ENCODE measurements at places on chromosomes 6 and 20.
A peak's percentile ranks its signal among the peaks of the same experiment; 100 is the strongest.

DNA sequence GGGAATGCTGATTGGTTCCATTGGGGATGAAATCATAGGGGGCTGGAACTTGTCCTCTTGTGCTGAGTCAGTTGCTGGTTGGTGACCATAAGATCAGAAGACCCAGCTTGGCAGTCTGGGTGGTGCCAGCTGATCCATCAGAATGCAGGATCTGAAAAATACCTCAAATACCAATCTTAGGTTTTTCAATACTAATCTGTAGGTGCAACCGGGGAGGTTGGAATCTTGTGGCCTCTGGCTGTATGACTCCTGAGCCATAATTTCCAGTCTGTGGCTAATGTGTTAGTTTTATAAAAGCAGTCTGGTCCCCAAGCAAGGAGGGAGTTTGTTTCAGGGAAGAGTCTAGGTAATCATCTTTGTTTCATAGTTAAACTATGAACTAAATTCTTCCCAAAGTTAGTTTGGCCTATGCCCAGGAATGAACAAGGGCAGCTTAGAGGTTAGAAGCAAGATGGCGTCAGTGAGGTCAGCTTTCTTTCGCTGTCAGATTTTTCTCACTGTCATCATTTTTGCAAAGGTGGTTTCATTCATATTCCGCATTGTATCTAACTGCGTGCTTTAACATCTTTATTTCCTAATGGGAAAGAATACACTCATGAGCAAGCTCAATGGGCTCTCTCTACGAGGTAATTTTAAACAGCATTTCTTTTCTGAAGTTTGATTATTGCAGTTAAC is 2.0 kb downstream of the ARMH2 start:
- DNase-seq = no peak

GRCh38 chr6:20673458-20673857 is 139.2 kb downstream of the CDKAL1 start:
- DNase-seq = no peak

DNA sequence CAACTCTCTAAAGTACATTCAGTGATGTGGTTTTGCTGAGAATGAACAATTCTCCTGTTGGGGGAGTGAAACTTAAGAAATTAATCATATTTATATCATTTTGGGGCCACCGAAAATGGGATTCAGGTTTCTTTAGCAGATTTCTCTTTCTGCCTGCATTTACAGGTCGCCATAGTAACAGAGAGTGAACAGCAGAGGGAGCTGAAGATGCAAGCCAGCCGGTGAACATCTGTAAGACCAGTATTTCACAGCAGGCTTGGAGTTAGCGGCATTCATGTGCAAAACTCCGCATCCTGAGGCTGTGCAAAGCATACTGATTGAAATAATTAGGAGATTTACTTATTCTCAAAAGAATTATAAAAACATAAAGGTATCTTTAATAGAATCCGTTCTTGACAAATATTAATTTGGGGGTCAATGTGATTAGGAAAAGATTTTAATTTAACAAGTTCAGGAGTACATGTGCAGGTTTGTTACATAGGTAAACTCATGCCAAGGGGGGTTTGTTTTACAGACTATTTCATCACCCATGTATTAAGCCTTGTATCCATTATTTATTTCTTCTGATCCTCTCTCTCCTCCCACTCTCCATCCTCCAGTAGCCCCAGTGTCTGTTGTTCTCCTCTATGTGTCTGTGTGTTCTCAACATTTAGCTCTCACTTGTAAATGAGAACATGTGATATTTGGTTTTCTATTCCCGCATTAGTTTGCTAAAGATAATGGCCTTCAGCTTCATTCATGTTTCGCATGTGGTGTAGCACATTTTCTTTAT is 17.8 kb upstream of the HSF2 start:
- DNase-seq = peak; percentile 54

DNA sequence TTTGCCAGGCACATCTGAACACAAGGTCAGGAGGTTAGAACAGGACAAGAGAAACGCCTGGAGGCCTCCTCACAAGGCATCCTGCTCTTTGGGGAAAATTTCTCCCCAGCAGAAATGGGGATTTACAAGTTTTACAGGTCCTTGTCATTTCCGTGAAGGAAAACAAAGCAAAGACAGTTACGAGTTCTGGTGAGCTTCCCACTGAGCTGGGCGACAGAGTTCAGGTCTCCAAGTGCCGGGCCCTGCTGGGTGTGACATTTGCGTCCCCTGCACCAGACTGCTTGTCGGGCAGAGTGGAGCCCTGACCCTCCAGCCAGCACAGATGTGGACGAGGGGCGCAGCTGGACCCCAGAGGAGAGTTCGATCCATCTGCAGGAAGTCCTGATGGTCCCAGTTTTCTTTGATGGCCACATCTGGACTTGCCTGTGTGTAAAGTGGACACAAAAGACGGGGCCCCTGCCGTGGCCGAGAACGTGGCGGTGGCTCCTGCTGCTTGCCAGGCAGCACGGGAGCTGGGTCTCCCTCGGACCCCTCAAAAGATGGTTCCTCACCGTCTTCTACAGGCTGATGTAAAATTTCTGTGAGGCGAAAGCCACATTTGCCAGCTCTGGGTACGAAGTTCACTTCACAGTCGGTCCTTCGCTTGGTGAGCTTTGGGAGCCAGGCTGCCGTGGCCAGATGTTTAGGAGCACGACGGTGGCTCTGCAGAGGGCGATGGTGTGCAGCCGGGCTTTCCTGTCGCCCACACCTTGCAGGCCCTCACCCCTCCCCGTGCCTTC is 5.2 kb upstream of the ADRM1 start:
- DNase-seq = no peak

DNA sequence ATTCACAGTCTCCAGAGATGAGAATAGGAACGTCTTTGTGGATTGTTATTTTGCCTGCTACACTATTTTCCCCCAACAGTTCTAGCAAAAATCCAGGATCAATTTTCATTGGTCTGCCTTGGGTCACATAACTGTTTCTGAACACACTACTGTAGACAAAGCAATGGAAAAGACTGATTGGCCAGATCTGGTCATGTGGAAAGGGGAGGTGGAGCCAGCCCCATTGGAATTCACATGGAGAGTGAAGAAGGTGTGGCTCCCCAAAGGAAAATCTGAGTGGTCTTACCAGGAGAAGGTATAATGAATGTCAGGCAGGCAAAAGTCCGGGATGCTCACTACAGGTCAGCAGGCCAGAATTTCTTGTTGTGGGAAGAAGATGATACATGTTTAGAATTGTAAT is 9.5 kb upstream of the TP53RK start:
- DNase-seq = peak; percentile 22

DNA sequence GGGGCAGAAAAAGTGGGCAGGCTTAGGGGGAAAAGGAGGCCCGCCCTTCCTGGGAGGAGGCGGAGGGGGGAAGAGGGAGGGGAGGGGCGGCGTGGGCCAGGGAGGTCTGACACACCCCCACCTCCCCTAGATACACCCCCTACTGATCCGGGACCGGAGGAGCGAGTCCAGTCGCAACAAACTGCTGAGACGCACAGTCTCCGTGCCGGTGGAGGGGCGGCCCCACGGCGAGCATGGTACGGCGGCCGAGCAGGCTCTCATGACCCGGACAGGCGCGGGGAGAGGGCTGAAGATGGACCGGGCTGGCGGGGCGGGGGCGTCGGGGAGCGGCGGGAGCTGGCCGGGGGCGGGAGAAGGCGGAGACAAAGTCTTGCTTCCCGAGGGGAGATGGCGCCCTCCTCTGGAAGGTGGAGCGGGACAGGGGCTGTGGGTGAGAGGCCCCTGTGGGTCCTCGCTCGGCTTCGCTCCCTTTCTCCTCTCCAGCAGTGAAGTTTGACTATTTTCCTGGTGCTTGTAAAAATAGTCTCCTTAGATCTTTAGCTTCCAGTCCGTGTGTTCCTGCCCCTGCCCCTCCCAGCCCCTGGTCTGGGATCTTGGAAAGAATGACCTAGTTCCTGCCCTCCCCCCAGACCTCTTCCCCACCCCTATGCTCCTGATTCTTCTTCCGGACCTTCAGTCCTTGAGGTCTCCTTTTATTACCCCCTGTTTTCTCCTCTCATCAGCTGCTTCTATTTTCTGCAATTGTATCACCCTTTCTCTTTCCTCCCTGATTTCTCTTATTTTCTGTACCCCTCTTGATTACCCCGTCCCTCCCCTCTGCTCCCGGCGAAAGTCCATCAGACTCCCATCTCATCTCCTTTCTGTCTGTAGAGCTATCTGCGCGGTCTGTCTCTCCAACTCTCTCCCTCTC is 6.1 kb downstream of the SYNGAP1 start:
- peak; percentile 77 for DNase-seq

- DNase-seq = no peak
Measured at GRCh38 chr20:24477831-24478547, 8.6 kb downstream of the SYNDIG1 start.

GRCh38 chr6:157150076-157150475 is 173.2 kb downstream of the TMEM242 start:
- peak; percentile 27 for DNase-seq

GRCh38 chr6:44489910-44490604 is 102.6 kb downstream of the CDC5L start:
- DNase-seq = peak; percentile 96

GRCh38 chr20:5504061-5504739 is 187.4 kb upstream of the PROKR2 start:
- no peak for DNase-seq

GRCh38 chr6:37713529-37714119 is 15.9 kb upstream of the MDGA1 start:
- no peak for DNase-seq

GRCh38 chr6:16274885-16275589 is 36.6 kb downstream of the GMPR start:
- DNase-seq = no peak

- DNase-seq = no peak
Measured at GRCh38 chr6:34772940-34773339, 15.6 kb downstream of the SNRPC start.

- no peak for DNase-seq
Measured at GRCh38 chr6:70724524-70724923, 56.8 kb downstream of the SMAP1 start.

GRCh38 chr6:84645563-84646266 is 118.7 kb downstream of the TBX18 start:
- DNase-seq = peak; percentile 84

GRCh38 chr6:77910826-77911225 is 258.0 kb downstream of the MEI4 start:
- DNase-seq = no peak

DNA sequence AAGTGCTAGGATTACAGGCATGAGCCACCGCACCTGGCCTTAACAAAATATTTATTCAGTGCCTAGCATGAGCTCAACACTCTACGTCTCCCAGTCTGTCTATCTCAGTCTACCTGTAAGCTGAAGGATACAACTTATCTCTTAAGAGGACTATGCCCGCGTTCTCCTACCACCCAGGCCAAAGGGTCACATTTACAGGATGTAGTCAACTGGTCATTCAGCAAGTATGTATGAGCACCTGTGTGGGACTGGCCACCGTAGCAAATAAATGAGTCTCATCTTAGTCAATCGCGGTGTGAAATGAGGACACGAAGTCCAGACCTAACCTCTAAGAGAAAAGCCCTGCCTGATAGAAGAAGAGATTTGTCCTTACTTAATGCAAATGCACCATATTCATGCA is 49.9 kb downstream of the MUC22 start:
- DNase-seq = peak; percentile 82

GRCh38 chr20:31704225-31705119 is 18.2 kb downstream of the BCL2L1 start:
- peak; percentile 98 for DNase-seq

DNA sequence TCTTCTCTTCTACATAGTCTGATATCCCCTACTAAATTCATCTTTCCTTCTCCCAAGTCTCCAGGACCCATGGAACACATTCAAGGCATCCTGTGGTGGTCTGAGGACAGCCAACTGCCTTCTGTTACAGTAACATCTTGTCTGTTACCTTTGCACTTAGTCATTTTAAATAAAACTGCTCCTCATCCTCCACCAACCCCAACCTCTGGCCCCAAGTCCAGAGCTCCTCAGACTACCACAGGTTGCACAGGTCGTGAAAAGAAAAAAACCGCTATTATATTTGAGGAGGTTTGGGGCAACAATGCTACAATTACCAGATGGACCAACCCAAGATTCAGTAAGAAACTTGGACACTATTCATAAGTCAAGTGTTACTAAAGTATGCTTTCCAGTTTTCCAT is 49.9 kb downstream of the MAN1A1 start:
- DNase-seq = no peak

DNA sequence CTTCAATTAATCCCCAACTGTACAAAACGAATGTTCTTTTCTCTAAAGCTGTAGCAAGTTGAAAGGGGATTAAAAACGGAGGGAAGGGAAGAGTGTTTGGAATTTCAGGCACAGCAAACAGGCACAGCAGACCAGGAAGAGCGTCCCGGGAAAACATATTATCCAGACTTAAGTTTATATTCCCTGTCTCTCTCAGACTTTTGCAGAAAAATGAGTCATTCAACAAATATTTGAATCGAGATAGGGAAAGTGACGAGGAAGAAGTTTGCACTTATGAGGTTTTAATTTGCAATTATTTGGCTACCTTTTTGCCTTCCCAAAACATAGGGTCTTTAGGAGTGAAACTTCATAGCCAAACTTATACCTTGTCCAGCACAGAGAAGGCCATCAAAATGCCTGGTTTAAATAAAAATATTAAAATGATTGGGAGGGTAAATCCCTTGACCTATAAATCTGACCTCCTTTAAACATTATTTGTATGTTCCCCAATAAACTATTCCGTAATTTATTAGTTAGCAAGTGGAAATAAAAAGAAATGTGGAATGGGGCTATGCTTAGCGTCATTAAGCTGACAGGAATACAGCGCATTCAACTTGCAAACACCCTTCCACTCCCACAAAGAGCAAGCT is 16.0 kb downstream of the HFE start:
- DNase-seq = peak; percentile 75

GRCh38 chr6:108868647-108869046 is 20.4 kb downstream of the ARMC2 start:
- no peak for DNase-seq

GRCh38 chr20:24131281-24131680 is 142.7 kb upstream of the GGTLC1 start:
- DNase-seq = peak; percentile 99

GRCh38 chr6:143039548-143039947 is 21.1 kb upstream of the AIG1 start:
- DNase-seq = no peak

GRCh38 chr6:106540907-106541306 is 88.4 kb downstream of the RTN4IP1 start:
- no peak for DNase-seq

GRCh38 chr6:14786008-14786407 is 459.9 kb upstream of the JARID2 start:
- no peak for DNase-seq

DNA sequence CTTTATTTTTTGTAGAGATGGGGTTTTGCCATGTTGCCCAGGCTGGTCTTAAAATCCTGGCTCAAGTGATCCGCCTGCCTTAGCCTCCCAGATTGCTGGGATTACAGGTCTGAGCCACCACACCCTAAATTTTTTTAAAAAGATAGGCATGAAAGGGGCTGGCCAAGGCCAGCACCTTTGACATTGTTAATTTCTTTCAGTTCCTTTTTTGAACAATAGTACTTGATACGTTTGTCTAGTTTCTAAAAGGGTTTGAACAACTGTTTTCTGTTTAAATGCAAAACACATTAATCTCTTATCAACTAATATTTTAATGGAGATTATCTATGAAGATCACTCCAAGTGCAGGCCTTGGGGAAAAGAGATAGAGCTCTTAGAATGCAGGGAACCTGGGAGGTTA is 37.6 kb upstream of the PTPRK start:
- no peak for DNase-seq

All from PC-3 (cell line).